ENCODE measurements at places on chromosomes 3 and 15.

- no peak for DNase-seq
These were observed 23.4 kb upstream of the TNK2 start for GRCh38 chr3:195931582-195932273.

DNA sequence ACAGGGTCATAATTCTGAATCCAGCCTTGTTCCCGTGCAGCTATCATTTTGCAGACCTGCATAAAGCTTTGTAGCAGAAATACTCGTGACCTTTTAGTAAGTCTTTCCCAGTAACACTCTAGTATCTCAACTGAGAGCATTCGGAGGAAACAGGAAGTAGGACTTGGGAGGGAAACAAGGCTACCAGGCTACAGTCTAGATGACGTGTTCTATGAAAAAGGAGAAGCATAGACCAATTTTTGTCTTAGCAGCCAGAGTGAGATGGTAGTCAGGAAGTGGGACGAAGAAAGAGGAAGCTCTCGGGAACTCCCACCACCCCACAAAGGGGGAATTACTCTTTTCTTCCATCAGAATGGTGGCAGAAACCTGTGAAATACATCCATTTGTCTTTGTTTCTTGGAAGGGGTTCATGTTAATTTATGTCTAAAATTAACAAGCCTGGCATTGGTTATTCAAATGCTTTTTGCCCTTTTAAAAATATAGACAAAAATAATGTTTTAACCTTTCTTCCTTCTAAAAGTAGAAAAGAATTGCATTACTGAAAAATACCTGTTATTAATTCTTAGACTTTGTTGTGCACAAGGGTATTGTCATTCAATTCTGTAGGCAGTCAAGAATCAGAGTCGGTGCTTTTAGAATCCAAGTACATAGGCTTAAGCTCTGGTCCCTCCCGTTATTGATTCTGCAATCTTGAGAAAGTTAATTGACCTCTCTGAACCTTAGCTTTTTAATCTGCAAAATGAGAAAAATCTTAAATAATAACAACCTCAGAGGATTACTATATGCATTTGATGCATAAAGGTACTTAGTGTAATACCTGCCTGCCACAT is 1.6 kb upstream of the SUCNR1 start:
- DNase-seq, result no peak

DNA sequence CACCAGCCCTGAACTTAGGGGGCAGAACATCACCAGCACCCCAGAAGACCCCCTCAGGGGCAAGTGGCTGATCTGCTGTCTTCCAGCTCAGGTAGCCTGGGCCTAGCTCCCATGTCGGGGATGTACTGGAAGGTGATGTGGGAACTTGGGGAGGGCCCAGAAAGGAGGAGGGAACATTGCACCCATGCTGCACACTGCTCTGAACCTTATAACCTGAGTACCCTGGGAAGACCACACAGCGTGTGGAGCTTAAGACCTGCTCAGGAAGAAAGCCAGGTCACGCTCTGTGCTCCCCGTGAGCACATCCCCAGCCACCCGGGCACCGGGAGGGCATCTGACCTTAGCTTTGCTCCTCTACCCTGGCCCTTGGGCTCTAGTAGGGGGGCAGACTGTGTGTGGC is 159.4 kb downstream of the ATP10A start:
- no peak for DNase-seq

GRCh38 chr3:11584570-11584969 is 59.1 kb downstream of the VGLL4 start:
- DNase-seq, result no peak

- no peak for DNase-seq
These were observed 82.6 kb upstream of the SMAD3 start for GRCh38 chr15:66982816-66983215.

- no peak for DNase-seq
These were observed 112.5 kb downstream of the ZIC1 start for GRCh38 chr3:147521646-147522045.

DNA sequence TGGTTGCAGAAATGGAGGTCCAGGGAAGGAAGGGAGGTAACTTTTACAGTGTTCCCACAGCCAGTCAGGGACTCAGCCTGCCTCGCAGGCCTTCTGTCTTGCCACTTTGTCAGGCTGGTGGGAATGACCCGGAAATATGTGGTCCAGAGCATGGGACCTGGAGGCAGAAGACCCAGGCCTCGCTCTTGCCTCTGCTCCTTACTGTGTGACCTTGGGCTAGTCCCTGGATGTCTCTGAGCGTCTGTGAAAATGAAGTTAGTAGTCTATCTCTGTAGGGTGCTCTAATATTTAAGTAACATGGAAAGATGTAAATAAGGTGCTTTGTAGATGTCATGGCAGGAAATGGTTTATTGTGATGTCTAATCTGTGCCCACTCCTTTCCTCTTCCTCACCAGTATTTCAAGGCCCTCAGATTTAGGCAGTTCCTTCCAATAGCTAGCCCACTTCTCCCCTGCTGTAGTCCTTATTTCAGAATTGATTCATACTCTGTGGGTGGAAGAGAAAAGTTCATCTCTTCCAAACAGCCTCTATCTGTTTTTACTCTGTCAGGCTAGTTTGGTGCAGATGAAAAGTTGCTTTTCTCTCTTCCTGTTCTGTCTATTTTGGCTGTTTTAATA is 9.1 kb downstream of the CORO2B start:
- DNase-seq, result no peak

GRCh38 chr3:9078561-9079240 is 115.4 kb upstream of the RAD18 start:
- DNase-seq, result no peak

DNA sequence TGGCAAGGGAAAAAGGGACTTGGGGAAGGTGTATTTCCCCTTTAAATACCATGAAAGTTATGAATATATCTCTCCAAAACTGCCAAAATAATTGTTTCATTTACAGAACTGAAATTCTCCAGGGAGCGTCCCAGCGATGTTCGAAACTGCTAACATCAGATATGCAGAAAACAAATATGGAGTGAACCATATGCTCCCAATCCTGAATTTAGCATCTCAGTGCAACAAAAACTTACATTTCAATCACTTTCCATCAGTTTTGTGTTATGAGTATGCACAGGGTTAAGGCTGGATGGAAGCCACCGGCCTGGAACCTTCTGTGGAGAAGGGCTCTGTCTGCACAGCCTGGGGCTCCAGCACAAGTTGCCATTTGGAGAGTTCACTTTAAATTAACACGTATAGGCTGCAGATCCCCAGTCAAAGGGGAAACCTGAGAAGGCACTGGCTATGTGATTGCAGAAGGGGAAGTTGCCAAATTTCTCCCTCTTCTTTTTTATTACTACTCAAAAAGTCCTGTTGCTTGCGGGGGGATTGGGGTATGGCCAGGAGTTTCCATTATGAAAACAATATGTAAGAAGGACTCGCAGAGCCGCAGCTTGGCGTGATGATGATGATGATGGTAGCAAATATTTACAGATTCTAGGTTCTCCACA is 56.9 kb upstream of the FOXP1 start:
- no peak for DNase-seq

- DNase-seq, result no peak
These were observed 4.4 kb upstream of the HHATL start for GRCh38 chr3:42706721-42707619.

- no peak for DNase-seq
These were observed 31.6 kb downstream of the PYDC2 start for GRCh38 chr3:191492601-191493000.

- no peak for DNase-seq
These were observed 36.1 kb upstream of the CA12 start for GRCh38 chr15:63417721-63418120.

DNA sequence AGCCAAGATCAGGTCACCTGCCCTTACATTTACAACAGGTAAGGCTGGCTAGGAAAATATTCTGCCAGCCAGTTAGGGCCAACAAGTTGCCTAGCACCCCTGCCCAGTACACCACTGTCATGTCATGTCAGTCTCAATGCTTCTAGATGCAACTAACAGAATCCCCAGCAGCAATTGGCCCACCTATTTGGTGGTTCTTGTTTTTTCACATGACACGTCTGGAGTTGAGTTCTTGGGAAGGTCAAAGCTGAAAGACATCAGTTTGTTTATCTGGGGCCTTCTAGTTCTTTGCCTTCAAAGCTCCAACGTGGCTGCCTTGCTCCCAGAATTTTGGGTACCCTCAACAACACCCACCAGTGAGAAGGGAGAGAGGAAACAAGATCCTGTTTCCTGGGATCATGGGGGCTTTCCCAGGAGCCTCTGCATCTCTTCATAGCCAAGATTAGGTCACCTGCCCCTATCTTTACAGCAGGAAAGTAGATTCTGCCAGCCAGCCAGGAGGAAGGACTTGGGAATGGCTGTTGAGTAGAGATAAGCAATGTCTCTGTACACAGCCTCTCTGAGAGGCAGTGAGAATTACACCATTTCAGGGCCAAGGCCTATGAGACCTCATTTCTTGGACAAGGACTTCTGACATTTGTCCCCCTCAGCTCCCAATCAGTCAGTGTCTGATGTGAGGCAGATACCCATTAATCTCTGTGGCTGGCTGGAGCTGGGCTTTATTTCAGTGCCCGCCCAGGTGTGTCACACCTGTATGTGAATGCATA is 8.6 kb downstream of the GPX1 start:
- no peak for DNase-seq

- DNase-seq, result no peak
These were observed 27.6 kb upstream of the BDH1 start for GRCh38 chr3:197583371-197583770.

DNA sequence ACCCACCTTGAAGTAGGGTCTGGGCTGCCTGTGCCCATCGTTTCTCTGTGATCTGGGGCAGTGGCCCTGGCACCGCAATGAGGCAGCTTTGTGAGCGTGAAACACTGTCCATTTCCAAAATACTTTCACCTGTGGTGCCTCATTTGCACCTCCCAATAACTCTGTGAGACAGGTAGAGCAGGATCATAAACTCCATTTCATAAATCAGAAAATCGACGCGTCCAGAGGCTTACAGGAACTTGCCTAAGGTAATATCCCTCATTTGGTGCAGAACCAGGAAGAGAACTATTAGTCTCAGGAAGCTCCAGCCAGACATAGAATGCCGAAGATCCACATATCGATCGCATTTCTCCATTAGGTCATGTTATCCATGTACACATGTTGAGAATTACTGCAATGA is 38.2 kb upstream of the SEMA4B start:
- DNase-seq, result no peak

DNA sequence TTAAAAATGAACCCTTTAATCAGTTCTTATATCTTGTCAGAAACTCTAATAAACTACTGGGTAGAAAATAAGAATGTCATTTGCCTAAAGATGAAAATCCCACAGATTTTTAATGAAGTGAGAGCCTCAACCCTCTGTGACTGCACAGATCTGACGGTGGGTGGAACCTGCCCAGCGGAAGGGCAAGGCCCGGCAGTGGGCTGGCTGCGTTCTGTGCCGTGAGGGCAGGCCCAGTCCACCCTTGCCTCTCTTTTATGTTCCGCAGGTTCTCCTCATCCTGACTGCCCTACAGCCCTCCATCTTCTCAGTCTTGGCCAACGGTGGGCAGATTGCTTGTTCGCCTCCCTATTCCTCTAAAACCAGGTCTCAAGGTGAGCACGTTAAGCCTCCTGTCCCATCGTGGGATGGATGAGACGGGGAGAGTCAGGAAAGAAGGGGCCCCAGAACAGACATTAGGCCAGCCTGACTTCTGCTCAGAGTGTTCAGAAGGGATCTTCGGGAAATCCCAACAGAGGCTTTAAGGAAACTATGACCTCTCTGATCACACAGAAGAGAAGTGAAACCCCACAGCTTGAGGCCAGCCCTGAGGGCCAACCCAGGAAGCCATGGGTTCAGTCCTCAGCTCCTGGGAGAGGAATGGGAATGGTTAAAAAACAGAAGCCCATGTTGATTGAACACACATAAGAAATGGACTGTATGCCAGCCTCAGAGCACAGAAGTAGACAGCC is 16.0 kb downstream of the SLC51A start:
- no peak for DNase-seq

GRCh38 chr15:39403640-39404117 is 177.2 kb upstream of the THBS1 start:
- DNase-seq, result no peak

- DNase-seq, result no peak
These were observed 139.5 kb downstream of the TJP1 start for GRCh38 chr15:29682781-29683180.

- no peak for DNase-seq
These were observed 99.8 kb upstream of the CPNE4 start for GRCh38 chr3:132134611-132135010.

DNA sequence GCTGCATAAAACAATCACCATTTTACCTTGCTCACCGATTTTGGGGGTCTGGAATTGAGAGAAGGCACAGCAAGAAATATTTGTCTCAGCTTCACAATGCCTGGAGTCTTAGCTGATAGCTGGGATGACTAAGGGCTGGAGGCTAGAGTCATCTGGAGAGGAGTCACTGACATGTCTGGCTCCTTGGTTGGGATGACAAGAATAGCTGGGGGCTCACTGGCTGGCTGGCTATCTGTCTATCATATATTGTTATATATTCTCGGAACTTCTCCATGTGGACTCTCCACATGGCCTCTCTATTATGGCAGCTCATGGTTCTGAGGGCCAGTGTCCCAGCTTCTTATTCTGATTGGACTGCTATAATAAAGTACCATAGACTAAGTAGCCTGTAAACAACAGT is 20.0 kb upstream of the TRIM71 start:
- no peak for DNase-seq

DNA sequence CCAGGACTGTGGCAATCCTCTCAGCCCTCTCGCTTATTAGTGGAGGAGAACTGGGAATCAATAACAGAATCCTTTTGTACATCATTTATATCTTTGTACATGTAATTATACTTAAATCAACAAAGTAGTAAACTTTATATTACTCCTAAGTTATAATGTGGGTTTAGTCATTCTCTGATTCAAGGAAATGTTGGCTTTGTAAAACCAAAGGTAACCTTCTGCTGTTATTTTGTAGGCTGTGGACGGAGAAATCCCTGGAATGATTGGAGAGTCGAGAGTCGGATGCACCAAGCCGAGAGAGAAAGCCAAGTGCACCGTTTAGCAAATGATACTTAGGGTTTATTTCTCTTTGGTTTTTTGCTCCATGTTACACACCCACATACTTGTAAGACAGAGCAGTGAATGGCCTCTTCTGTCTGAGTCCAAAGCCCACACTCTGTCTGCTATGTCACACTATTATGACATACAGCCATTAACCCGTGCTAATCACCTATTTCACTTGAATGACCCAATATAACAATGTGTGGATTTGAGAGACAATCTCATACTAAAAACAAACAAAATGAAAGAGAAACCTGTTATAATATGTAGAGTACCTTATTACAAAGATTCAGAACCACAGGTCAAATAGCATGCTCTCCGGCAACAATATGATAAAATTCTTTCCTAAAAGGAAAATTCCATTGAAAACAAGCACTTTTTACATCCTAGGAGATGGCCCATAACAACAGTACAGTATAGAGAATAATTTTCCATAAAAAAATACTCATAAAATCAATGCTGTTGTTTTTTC is 72.2 kb downstream of the MECOM start:
- no peak for DNase-seq
